Tracheal epithelial cell (primary cell): ENCODE measurements at places on chromosomes 4 and X. TPM values are rescaled to one million over a fixed set of nuclear protein-coding genes. Genes with fewer than 3 reads are reported as not detected.

The GNRHR gene
- total RNA-seq, result 0.43 TPM in 1 of 2 replicates, not detected in the other

The EGFL6 gene
- total RNA-seq, result 0.21 TPM in 1 of 2 replicates, not detected in the other

The HTT-AS gene
- total RNA-seq, result not detected in 2 replicates

The STATH gene
- not detected in 2 replicates for total RNA-seq

The ADH1A gene
- not detected in 2 replicates for total RNA-seq

The POU3F4 gene
- total RNA-seq, result not detected in 2 replicates
